ENCODE measurements at places on chromosomes 3 and 15. TPM values are rescaled to one million over a fixed set of nuclear protein-coding genes. Genes with fewer than 3 reads are reported as not detected.

DNA sequence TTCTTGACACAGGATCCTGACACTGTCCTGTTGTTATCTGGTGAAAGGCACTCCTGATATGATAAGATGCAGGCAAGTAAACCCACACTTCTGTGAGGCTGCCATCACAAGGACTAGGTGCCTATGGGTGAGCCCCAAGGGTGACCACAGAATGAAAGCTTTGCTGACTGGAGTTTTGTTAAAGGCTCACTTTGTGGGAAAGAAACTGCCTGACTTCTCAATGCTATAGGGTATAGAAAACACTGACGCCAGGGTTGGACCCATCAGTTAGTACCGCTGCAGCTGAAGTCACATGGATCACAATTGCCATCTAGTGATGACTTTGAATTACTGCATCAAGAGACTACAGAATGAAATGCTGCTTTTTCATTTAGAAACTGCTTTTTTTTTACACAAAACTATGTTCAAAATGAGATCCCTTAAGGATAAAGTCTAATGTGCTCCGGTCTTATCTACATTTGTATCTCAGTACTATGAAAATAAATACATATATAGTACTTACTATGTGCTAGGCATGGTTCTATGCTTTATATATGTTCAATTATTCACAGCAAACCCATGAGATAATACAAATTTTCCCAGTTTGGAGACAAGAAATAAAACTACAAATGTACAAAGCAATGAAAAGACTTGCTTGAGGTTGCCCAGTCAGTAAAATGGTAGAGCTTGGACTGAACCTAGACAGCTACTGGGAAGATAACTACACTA lies 64.2 kb upstream of the CMSS1 start:
- peak; percentile 52 for DNase-seq

Gene SNURF
- 76.5 TPM for total RNA-seq

Gene NR2E3
- 0.56 TPM for total RNA-seq

DNA sequence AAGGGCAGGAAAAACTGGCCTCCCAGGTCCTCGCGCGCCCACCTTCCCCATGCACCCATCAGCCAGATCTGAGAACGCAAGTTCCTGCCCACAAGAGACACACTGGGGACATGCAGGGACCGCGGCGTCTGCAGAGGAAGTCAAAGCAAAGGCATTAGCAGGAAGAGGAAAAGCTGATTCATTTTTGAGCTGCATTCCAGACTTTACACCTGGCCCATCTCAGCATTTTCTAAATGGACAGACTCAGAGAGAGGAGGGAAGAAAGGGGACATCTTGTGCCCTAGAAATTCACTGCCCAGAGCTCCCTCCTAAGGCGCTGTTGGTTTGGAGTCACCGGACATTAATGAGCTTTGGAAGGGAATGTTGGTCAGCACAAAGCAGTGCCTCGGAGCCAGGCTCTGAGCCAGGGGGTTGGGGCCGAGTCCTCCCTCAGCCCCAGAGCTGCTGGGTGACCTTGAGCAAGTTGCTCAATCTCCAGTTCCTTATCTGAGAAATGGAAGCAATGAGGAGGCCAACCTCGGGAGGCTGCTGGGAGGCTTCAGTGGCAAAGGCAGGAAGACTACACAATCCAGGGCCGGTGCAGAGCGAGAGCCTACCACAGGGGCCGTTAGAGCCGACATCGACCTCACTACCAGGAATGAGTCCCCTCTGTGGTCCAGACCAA lies 150.5 kb upstream of the IQSEC1 start:
- no peak for DNase-seq

DNA sequence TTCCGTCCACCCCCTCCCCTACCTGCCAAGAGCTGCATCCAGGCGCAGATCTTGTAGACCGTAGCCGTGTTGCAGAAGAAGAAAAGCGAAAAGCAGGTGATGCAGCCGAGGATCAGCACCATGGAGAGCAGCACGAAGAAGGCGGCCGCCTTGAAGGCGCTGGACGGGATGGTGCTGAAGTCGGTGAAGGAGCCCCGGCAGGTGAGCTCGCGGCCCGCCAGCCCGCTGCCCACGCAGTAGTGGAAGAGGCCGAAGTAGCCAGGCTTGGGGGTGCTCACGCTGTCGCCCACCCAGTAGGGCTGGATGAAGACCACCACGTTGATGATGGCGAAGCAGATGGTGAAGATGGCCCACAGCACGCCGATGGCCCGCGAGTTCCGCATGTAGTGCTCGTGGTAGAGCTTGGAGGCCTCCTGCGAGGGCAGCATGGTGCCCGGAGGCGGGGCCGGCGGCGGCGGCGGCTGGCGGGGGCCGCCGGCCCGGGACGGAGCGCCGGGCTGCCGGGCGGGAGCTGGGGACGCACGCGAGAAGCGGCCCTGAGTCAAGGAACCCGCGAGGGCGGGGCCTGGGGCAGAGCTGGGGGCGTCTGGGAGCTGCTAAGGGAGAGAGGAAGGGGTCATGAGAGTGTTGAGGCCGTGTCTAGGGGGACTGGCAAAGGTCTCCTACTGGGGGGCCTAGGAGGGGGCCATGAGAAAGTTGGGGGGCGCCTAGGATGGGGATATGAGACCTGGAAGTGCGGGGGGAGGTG lies 1.2 kb downstream of the LHFPL4 start:
- peak; percentile 92 for DNase-seq

Gene SYNM
- total RNA-seq: 2.0 TPM

Gene CXCR6
- total RNA-seq: not detected

DNA sequence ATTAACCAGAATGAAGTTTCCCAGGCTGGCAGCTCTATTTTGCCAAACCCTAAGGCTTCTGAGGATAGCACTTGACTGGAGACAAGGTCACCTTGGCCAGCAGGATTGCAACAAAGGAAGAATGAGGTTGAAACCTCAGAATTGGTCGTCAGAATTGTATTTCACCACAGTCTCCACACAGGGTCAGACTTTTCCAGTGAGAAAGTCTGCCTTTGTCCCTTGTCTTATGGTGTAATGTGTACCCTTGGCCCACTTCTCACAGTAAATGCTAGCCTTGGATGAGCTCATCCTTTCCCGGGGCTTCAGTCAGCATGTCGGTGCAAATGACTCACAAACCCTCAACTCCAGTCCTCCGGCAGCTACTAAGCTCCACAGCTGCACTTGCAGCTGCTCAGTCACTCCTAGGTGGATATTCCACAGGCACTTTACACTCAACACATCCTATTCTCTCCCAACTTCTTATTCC lies 19.7 kb downstream of the SSR3 start:
- DNase-seq: no peak

DNA sequence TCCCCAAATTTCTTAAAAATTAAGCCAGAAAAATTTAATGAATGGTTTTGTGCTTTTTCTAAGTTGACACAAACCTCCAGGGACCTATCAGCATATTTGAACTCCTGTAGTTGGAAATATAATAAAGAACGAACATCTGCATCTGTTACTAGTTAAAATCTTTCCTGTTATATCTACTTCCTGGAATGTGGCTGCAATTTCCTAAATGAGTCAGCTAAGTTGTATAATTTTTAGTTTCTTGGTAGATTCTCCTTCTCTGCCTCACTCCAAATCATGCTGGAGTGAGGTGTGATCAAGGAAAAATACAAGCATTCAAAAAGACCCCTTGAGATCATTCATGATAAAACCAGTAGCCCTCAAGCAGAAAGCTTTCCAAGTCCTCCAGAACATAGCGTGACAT lies 106.2 kb upstream of the MCTP2 start:
- DNase-seq: no peak

Gene FAM107A
- 0.57 TPM for total RNA-seq

Gene ANKUB1
- not detected for total RNA-seq

DNA sequence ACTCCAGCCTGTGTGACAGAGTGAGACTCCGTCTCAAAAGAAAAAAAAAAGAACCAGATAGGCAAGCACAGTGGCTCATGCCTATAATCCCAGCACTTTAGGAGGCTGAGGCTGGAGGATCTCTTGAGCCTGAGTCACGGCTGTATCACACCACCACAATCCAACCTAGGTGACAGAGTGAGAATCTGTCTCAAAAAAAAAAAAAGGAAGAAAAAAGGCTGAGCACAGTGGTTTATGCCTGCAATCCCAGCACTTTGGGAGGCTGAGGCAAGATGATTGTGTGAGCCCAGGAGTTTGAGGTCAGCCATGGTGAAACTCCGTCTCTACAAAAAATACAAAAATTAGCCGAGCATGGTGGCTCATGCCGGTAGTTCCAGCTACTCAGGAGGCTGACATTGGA lies 5.6 kb upstream of the NICN1 start:
- no peak for DNase-seq

DNA sequence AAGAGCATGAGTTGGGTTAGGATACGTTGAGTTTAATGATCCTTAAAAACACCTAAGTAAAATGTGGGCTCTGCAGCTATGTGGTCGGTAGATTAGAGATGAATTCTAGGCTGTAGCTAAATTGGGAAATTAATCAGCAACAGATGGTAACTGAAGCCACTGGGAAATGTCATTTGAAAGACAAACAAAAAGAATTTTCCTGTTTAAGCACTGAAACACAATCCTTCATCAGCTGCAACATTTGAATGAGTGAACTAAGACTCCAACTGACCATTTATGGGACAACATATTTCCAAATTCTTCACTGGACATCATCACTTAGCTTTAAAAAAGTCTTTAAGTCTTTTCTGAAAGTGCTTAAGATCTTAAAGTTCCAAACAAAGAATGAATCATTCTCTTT lies 226.9 kb downstream of the ZNF385D start:
- no peak for DNase-seq

- no peak for DNase-seq
Observed at GRCh38 chr15:50977162-50977561, 68.7 kb downstream of the AP4E1 start.

- DNase-seq: no peak
Observed at GRCh38 chr3:190205739-190206138, 85.0 kb upstream of the P3H2 start.

Gene OR5K1
- total RNA-seq: not detected

DNA sequence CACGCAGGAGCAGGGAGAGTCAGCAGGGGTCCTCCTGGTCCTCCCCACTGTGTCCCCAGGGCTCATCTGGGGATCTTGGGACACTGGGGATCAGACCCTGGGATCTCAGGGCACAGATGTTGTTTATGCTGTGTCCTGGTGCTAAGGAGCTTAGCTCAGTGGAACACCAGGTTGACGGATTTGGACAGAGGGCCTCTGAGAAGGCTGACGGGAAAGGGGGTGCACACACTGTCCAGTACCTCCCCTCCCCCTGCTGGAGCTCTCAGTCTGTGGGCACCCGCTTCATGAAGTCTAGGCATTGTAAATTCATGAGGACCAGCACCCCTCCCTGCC lies 21.9 kb upstream of the SEMA3F start:
- no peak for DNase-seq

DNA sequence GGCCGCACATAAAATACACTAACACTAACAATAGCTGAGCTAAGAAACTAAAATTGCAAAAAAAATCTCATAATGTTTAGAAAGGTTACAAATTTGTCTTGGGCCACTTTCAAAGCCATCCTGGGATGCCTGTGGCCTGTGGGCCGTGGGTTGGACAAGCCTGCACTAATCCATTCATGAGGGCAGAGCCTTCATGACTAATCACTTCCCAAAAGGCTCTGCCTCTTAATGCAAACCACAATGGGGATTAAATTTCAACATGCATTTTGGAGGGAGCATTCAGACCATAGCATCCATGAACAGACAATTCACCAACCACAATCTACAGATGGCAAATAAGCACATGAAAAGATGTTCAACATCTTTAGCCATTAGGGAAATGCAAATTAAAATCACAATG lies 128.2 kb downstream of the SUCLG2 start:
- DNase-seq: no peak

DNA sequence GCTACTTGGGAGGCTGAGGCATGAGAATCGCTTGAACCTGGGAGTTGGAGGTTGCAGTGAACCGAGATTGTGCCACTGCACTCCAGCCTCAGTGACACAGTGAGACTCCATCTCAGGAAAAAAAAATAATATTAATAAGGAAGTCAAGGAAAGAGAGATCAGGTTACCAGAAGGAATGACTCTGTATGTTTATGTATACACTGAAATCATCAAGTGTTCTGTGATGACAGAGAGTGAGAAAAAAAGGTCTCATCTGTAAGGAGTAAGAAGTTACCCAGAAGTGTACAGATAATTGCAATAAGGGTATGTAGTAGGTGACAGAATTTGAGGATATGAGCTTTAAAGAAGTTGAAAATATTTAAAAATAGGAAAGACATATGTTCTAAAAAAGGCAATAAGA lies 4.3 kb upstream of the CCDC50 start:
- no peak for DNase-seq

Gene NRG4
- total RNA-seq: not detected

Gene CYP8B1
- not detected for total RNA-seq

GRCh38 chr3:137438561-137438960 lies 325.6 kb upstream of the SOX14 start:
- no peak for DNase-seq

Gene TERC
- 14.0 TPM for total RNA-seq

Gene CCDC9B
- 0.78 TPM for total RNA-seq

GRCh38 chr3:83076041-83076440 lies 1314.6 kb upstream of the GBE1 start:
- DNase-seq: no peak

GRCh38 chr3:174094669-174095068 lies 697.1 kb downstream of the NLGN1 start:
- no peak for DNase-seq

Gene TSC22D2
- 25.8 TPM for total RNA-seq

DNA sequence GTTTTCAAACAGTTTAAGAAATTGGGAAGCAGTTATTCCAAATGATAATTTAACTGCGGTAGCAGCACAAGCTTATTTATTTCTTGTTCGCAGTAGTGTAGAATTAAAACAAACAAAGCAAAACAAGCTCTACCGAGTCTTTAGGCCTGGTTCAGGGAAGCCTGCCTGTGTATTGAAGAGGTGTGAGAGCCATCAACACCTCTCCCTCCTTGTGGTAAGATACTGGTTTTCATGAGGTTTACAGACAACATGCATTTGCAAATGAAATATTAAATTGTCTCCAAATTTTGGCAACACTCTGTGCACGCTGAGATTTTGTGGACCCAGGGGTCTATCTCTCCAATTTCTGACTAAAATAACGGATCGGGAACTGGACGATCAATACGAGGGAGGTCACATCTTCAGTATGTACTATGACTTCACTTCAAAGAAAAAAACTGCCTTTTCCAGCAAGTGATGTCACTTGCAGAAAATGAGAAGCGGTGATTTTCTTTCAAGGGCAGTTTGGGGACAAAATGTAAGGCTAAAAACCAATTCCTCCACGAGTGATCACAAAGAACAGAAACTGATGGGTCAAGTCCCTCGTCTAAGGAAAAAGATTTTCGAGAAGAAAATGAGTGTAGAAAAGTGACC lies 721 bp downstream of the ATR start:
- DNase-seq: no peak

DNA sequence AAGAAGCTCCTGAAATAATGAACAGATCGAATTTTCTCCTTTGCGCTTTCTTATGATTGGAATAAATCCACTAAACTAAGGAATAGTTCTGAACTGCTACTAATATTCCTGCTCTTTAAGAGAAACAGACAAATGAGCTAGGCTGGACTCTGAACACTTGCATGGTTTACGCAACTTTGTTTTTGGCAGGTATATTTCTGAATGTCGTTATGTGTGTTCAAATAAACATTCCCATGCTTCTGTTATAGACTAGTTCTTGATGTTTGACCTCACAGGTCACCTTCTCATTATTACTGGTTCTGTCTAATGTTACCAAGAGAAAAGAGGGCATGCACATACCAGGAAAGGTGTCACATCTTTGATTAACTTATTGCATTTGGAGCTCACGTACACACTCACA lies 418.2 kb downstream of the EPHB1 start:
- no peak for DNase-seq

Data from H1 (cell line).